ENCODE measurements at places on chromosomes 16 and 17.
A peak's percentile ranks its signal among the peaks of the same experiment; 100 is the strongest.

GRCh38 chr16:79393127-79393526, 207.4 kb downstream of the MAF start:
- no peak for DNase-seq

DNA sequence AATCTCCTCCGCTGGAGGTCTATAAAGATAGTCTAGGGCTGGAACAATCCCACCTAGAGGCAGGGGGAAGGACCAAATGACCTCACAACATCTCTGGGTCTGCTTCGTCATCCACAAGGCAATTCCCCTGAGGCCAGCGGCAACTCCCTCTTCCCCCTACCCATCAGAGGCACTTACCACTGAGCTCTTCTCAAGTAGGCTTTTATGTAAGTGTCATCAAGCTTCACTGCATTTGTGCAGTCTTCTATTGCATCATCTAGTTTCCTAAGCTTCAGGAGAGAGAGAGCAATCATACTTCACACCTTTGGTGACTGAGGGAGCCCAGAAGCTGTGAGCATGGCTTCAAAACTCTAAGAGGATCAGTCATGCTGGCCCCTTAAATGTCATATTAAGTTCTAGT, 21.0 kb downstream of the CNP start:
- DNase-seq = no peak

DNA sequence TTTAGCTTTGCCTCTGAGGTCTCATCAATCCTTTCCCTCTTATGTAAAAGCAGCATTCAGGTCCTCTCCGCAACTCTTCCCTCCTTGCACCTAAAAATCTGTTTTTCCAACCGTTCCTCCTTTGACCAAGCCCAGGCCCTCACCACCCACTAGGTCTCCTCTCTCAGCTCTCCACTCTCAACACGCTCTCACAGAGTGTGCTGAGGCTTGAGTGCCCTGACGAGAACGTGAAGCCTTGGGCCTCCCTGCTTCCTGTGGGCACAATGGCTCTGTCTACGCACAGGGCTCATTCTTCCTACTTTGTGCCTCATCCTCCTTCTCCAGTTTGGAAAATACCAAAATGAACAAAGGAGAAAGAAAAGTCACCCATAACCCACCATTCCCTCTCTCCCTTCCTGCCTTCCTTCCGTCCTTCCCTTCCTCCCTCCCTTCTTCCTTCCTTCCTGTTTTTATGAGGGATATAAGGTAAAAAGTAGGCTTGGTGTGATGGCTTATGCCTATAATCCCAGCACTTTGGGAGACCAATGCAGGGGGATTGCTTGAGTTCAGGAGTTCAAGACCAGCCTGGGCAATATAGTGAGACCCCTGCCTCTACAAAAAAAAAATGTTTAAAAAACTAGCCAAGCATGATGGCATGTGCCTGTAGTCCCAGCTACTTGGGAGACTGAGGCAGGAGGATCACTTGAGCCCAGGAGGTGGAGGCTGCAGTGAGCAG, 31.3 kb upstream of the SLC39A11 start:
- no peak for DNase-seq

- no peak for DNase-seq
Measured at GRCh38 chr17:77865716-77866115, 92.8 kb upstream of the TNRC6C start.

GRCh38 chr16:62253966-62254365, 217.7 kb upstream of the CDH8 start:
- no peak for DNase-seq

GRCh38 chr16:68459457-68459856, 11.1 kb upstream of the SMPD3 start:
- DNase-seq = no peak

DNA sequence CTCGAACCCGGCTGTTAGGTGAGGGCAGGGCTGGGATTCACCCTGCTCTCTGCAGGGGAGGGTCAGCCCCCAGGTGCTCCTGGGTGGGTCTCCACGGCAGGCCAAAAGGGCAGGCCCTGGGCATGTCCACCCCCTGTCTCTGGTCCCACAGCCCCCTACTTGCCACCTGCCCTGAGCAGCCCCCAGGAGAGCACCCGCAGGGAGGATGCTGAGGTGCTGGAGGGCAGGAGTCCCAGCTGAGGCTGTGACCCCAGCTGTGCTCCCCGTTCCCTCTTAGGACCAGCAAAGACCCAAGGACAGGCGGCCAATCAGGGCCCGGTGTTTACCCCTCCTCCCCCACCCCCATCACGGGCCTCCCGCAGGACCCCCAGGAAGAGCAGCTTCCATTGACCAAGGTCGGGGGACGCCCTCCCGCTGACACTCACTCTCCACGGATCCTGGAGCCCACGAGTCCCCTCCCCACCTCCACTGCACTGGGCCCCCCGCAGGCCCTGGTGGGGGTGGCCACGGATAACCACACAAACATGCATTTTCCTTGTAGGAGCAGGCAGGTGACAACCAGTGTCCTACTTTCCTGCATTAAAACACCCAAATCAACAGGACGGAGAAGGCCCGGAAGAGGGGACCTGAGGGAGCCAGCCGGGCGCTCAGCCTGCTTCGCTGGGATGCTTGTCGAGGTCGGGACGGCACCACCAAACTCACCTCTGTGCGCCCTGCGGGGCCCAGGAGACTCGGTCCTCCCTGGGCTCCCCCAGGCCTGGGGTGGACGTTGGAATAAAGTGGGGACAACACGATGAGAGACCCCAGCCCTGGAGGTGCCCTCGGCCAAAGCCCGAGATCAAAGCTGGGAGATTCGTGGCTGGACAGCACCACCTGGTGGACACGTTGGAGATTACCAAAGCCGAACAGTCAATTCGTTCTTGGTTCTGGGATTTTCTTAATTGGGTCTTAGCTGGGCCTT, 22.5 kb upstream of the ENPP7 start:
- DNase-seq = peak; percentile 43

DNA sequence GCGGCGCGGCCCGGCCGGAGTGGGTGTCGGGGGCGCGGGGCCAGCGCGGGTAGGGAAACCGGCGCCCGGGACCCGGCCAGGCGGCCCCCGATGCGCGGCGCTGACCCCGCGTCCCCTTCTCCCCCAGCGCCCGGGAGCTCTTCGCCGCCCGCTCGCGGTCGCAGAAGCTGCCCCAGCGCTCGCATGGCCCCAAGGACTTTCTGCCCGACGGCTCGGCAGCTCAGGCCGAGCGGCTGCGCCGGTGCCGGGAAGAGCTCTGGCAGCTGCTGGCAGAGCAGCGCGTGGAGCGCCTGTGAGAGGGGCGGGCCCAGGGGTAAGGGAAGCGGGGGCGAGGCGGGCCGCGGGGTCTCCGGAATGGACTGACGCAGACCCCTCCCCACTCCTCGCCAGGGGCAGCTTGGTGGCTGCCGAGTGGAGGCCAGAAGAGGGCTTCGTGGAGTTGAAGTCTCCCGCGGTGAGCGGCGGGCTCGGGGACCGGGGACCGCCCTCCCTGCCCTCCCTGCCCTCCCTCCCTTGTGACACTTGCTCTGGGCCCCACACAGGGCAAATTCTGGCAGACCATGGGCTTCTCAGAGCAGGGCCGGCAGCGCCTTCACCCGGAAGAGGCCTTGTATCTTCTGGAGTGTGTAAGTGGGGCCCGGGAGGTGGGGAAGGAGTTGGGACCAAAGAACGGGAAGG, 430 bp downstream of the TSEN54 start:
- no peak for DNase-seq

- no peak for DNase-seq
Measured at GRCh38 chr17:10875430-10875851, 37.6 kb upstream of the PIRT start.

DNA sequence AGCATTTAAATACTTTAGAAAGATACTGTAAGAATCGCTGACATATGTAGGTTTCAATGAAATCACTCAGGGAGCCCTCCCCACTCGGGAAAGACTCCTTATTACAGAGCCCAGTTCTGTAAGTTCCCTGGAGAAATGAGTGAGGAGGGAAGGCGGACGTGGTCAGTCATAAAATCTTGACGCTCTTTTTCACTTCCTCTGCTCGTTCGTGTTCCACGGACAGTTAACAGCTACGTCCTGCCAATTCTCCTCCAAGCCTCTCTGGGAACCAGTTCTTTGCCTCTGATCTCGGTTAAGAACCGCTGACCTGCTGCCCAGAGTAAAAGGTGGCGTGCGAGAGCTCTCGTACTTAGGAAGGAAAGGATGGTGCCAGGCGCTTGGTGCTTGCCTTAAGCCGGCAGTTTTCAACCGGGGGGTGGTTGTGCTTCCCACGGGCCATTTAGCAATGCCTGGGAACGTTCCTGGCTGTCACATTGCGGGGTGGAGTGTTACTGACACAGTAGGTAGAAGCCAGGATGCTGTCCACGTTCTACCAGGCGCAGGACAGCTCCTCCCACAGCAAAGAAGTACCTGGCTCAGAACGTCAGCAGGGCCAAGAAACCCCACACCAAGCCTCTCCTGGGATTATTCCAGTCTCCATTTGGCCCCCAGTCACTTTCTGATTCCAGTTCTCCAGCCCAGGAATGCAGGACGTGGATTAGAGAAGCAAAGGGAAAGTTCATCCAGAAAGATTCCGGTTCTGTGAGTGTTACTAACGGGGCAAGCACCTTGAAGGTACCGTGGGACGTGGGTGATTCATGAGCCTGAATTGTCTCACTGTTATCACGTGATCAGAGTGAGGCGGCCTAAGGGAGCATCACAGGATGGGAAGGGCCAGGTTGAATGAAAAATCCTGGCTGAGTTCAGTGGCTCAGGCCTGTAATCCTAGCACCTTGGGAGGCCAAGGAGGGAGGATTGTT, 87.7 kb downstream of the MRM3 start:
- peak; percentile 72 for DNase-seq

DNA sequence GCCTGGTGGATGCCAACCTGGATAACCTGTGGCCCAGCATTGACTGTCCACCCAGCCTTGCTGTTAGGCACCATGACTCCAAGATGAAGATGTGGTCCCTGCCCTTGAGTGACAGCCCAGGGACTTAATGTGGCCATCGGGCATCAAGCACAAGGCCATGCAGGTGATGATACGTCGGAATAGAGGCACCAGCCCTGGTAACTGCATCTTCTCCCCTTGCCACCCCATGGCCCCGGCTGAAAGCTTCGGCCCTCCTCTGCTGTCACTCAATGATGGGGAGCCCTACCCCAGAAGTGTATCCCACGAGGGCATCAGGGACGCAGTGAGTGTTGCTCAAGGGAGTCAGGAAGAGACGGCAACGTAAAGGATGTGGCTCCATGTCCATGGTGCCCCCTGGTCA, 2.0 kb downstream of the NT5C start:
- no peak for DNase-seq

GRCh38 chr17:20200016-20200795, 191.0 kb downstream of the SPECC1 start:
- DNase-seq = no peak

- DNase-seq = peak; percentile 68
Measured at GRCh38 chr17:69480245-69480644, 65.7 kb downstream of the MAP2K6 start.

DNA sequence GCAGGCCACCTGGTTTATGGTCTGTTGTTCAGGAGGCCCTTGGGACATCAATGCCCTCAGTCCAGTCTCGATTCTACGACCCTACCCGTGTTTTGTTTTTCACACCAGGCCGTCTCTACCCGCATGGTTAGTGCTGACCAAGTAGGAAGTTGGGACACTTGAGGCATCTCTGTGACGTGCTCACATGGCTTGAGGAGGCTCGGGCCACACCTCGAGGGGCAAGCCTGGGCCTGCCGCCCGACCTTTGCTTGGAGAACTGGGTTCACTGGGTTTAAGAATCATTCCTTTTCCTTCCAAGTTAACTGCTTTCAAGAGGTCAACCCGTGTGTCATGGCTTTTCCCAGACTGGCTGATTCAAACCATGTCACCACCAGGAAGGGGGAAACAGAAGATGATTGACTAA, 86.8 kb downstream of the CMIP start:
- peak; percentile 92 for DNase-seq

- no peak for DNase-seq
Measured at GRCh38 chr17:69059458-69060175, 1.1 kb downstream of the ABCA9 start.

DNA sequence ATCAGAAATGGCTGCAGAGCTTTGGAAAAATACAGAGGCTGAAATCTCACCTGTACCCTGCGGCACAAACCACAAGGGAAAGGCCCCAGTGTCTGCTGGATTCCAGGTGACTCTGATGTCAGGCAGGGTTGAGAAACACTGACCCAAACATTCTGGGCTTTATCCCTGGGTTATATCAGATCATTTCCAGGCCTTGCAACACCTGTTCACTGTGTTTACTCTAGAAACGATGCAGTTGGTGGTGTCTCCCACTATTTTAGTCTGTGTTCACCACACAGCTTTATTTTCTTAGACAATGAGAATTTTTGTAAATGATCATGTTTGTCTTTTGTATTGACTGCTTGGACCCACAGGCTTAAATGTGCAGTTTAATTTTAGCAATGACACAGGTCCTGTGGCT, 151.5 kb upstream of the SDK2 start:
- DNase-seq = peak; percentile 74

DNA sequence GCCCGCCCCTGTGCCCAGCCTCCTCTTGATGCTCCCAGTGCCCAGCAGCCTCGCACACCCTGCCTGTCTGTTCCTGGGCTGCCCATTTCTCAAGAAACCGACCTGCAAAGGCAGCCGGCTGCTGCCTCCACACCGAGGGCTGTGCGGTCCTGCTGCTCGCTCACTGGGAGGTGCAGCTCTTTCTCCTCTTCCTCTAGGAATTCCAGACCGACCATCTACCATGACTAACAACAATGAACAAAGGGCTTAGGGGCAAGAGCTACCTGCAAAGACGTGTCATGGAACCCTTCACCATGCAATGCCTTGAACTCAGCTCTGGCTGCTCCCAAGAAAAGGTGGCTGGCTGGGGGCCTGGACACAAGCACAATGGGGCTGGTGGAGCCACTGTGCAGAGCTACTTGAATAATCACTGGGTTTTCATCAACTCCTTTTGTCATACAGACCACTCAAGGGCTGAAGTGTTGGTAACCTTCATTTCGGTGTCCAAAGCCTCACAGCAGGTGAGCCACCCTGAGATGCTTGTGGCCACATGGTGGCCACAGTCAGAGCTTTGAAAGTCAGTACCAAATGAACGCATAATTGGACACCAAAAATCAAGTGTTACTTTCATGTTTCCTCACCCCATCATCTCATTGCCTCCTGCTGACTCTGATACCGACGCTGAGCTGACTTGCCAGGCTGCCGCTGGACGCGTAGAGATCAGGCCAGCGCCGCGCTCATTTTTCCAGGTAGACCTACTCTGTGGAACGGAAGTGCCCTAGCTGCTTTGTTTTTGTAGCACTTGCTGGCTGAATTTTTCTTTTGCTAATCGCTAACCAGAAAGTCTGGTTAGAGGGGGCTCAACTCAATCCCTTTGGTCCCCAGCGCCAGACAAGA, 19.8 kb downstream of the CYB561 start:
- DNase-seq = no peak

All from MCF 10A (cell line).